ENCODE measurements at places on chromosomes 11 and 22.

- DNase-seq: no peak
These were observed 106.2 kb downstream of the SHANK2 start for GRCh38 chr11:71145988-71146824.

DNA sequence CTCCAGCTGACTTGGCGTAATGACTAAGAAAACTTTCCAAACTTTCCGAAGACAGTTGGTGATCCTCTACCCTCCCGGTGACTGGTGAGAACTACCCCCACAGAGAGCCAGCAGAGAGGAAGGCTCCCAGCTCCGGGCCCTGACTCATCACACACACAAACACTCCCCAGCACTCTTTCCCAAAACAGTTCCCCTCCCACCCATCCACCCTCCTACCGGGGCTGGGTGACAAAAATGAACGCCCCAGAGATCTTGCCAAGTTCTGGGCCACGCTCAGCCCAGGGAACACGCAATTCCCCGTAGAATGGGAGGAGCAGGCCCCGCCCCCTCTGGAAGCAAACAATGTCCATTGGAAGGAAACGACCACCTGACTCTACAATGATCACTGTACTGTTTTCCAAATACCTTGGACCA, 21.3 kb upstream of the JAM3 start:
- DNase-seq: no peak

DNA sequence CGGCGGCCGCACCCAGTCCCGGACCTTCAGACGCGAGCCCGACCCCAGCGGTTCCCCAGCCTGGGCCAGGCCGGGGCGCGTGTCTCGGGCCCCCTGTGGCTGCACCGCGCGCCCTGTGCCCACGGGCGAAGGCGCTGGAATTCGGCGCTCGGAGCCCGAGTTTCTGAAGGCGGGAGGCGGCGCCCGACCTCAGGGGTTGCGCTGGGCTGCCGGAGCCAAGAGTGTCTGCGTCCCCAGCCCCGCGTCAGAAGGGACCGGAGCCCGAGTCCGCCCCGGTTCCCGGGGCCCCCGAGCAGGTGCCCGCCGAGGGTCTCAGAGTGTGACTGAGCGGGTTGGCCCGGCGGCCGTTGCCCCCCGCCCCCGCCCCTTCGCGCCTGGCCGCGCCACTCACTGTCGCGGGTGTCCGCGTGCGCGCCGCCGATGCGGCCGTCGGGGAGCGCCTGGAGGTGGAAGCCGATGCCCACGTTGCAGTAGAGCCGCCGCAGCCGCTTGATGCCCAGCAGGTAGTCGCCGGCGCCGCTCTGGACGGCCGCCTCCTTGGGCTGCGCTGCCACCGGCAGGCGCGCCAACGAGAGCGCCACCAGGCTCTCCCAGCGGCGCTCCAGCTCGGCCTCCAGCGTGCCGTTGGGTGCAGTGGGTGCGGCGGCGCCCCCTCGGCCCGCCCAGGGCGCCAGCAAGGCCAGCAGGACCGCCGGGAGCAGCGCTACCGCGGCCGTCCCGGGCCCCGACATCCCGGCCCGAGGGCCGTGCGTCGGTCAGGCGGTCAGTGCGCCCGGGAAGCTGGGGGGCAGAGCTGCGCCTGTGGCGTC, 583 bp downstream of the FGF4 start:
- no peak for DNase-seq

DNA sequence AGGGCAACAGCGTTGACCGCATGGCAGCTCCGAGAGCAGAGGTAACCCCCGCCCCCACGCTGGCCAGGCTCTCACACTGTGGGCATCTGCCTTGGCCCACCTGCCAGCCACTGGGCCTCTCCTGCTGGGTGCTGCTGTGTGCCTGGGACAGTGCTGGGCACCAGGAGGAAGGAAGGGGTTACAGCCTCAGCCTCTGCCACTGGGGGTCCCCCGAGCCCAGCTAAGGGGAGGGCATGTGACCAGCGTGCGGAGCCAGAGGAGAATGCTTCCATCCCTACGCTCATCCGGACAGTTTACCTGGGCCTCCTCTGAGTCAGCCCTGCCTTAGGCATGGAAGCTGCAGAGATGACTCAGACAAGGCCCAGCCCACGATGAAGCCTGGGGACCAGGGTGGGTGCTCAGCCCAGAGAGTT, 10.9 kb downstream of the NCF4 start:
- no peak for DNase-seq

DNA sequence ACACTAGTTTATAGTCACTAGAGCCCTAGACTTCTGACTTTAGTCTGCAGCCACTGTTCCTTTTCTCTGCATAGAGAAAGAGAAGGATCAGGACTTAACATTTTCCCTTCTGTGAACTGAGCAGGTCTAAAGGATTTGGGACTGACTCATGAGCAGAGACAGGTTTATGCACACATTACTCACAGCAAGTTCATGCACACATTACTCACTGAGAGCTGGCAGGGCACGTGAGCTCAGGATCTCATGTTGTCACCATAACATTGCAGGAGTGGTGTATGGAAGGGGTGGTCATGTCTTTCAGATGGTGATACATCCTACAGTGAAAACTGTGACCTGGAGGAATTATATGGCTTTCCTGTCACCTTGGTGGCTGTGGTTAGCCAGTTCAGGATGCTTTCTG, 56.4 kb downstream of the CEP164 start:
- DNase-seq: no peak

DNA sequence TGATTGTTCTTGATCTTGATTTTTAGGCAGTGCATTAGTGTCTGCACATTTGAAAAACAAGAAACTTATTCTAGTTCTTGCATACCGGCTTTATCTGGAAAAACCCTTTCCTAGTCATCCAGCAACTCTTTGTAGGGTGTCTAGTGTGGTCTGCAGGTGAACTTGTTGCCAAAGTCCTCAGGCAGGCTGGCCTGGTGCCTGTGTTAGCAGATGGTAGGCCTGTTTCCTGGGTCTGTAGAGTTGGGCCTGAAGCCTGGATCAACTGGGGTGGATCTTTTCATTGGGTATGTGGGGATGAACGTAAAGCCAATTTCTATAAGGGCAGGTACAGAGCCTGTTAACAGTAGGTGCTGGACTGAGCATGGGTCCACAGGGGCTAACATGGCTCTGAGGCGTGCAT, 5.6 kb upstream of the GLYATL1 start:
- no peak for DNase-seq

- DNase-seq: no peak
These were observed 16.1 kb upstream of the TOP3B start for GRCh38 chr22:21998595-21999247.

DNA sequence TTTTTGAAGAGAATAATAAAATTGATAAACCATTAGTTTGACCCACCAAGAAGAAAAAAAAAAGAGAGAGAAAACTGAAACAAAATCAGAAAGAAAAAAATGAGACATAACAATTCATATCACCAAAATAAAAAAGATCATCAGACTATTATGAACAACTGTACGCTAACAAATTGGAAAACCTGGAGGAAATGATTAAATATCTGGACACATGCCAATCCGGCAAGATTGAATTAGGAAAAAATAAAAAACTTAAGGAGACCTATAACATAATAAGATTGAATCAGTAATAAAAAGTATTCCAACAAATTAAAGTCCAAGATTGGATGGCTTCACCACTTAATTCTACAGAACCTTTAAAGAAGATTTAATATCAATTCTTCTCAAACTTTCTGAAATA, 136.7 kb downstream of the CASP12 start:
- no peak for DNase-seq

GRCh38 chr11:20364341-20364792, 853 bp downstream of the HTATIP2 start:
- DNase-seq: no peak

DNA sequence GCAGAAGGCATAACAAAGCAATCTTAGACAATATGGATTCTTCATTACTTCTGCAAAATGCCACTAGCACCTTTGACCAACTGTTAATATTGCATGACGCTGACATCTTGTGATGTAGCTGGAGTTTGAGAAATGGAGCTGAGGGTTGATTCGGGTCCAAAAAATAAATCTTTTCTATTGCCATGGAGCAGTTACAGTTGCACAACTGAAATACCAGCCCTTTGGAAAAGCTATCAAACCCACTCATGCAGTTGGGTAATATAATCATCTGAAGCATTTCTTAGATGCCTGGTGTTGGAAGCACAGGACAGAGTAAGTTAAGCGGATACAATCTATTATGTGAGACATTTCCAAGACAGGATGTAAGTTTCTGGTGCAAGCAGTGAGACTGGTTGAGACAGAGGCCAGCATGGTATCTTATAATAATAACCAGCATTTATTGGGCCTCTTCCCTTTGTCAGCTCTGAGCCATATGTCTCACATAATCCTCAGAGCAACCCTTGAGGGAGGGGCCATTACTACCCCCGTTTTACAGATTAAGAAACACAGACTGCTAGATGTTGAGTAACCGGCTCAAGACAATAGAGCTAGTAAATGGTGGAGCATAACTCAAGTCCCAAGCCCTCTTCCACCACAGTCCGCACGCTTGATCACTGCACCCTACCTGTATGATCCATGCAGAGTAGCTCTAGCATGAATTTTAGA, 74.9 kb upstream of the CAPRIN1 start:
- DNase-seq: peak; percentile 51

- no peak for DNase-seq
These were observed 716 bp upstream of the ABCC8 start for GRCh38 chr11:17477361-17477760.

DNA sequence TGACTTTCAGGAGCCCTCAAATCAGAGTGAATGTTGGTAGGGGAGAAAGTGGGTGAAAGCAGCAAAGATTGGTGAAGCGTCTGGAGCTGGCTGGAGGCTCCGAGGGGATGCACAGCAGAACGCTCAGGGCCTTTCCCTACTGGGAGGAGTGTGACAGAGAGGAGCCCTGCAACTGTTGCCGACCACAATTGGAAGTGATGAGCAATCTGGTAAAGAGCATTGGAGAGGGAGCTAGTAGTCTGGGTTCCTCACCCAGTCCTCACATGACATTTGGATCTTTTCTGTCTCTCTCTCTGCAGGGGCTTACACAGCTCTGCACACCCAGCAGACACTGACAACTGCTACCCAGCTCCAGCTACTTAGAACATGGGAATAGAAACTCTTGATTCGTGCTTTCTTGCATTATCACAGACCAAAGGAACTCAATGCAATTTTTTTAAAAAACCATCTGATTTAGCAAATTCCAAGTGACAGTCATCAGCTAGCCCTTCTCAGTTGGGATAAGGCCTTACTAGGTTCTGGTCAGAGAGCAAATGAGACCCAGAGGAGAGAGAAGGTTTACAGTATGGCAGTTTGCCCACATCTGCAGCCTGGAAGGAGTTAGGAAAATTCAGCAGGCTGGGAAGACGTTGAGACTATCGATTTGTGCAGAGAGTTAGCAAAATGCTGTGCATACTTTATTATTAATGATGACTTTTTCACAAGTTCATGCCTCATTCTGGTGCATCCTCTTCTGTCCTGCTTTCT, 278.0 kb upstream of the PLET1 start:
- no peak for DNase-seq

DNA sequence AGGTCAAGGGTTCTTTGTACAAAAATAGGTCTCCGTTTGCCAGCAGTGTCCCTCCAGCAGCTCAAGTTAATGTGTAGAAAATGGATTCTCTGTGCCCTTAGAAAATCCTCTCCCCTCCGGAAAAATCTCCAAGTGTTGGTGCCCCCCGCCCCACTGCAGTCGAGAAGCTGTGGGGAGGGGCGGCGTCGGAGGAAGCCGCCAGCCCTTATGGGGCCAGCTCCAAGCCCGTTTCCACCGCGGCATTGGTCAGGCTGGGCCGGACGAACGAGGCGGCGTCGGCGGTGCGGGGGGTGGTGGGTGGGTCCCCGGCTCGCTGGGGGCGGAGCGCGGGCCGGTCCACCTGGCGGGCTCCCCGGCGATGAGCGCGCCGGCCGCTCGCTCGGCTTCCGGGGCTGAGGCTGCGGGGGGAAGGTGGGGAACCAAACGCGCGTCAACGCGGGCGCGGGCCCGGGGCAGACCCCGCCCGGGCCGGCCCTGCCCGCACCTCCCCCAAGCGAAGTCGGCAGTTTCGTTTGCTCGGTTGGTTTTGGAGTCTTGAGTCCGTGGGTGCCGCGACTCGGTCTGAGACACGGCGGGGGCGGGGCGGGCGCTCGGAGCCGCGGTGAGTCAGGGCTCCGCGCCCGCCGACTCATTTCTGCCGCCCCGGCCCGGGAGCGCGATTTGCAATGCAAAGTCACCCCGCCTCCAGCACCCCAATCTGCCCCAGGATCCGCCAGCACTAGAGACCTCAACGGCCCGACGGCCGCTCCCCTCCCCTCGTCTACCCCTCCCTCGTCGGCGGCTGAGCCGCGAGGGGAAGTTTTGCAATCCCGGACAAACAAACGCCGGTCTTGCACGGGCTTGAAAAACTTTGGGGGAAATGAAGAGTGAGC, 1.4 kb downstream of the ASCL2 start:
- no peak for DNase-seq

DNA sequence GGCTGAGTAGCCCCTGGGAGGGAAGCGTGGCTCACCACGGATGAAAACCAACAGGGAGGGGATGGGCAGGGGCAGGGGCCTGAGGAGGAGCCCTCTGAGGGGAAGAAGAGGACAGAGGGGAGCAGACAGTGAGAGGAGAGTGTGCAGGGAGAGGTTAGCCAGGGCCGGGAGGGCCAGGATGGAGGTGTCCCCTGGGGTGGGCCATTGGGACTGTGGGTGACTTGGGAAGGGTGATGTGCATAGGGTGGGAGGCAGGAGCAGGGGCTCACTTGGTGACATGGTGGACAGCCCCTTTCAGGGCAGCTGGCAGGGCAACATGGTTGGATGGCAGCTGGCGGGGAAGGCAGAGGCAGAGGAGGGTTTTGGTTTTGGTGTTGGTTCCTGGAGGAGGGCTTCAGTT, 5.6 kb upstream of the GDPD5 start:
- DNase-seq: no peak

- DNase-seq: no peak
These were observed 107.8 kb upstream of the MTNR1B start for GRCh38 chr11:92861634-92862033.

DNA sequence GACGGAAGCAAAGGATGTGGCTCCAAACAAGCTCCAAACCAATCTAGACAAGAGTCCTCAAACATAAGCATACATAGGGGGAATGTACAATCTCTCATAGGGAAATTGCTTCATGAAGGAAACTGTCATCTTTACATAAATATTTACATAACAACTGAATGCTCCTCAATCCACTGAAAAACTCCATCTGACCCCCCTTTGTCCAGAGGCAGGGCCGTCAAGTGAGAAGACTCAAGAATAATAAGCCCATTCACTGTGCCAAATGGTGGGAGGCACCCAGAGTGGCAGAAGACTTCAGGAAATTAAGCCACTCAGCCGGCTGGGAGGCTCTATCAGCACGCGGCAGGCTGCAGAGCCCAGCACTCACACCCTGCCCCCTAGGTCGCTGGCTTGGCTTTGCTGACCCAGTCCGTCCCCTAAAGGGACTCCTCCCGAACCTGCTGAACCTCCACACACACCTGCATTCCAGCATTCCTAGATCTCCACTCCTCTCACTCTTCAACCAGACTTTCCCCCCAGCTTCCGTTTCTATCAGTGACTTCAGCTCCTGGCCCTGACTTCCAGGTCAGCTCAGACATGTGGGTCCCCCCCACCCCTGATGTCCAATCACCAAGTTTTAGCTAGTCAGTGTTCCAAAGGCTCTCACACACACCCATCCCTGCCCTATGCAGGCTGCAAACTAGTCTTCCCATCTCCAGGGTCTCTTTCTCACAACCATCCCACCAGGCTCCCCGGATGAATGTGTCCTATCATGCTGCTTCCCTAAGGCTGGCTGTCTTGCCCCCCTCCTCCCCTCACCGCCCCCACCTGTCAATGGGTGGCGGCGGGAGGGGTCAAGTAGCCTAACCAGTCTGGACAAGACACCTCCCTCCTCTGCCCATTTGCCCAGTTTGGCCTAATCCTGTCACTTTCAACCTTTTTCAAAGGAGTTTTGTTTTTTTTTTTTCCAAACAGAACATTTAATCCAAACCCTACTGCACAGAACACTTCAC, 11.3 kb downstream of the VPS37C start:
- no peak for DNase-seq

- DNase-seq: no peak
These were observed 33.4 kb downstream of the SIK2 start for GRCh38 chr11:111635706-111636045.
